ENCODE measurements at places on chromosomes 5 and 9. TPM values are rescaled to one million over a fixed set of nuclear protein-coding genes. Genes with fewer than 3 reads are reported as not detected.

- no peak for DNase-seq
These were observed 48.1 kb downstream of the EPB41L4B start for GRCh38 chr9:109272745-109273144.

- DNase-seq, result no peak
These were observed 21.1 kb downstream of the PSMB7 start for GRCh38 chr9:124394167-124394566.

DNA sequence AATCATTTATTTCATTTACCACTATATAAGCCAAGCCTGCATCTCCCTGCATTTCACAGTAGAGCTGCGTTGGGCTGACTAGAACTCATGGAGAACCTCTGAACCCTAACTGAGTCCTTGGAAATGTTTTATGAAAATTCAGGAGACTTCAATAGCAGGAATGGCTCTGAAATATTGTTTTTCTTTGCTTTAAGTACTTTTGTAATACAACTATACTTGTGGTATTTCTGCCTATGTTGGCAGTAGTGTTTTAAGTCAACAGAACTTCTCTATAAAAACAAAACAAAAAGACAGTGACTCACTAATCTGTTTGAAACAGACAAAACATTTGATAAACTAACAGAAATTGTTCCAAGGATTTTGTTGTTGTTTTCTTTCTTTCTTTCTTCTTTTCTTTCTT, 489.2 kb upstream of the MEF2C start:
- no peak for DNase-seq

DNA sequence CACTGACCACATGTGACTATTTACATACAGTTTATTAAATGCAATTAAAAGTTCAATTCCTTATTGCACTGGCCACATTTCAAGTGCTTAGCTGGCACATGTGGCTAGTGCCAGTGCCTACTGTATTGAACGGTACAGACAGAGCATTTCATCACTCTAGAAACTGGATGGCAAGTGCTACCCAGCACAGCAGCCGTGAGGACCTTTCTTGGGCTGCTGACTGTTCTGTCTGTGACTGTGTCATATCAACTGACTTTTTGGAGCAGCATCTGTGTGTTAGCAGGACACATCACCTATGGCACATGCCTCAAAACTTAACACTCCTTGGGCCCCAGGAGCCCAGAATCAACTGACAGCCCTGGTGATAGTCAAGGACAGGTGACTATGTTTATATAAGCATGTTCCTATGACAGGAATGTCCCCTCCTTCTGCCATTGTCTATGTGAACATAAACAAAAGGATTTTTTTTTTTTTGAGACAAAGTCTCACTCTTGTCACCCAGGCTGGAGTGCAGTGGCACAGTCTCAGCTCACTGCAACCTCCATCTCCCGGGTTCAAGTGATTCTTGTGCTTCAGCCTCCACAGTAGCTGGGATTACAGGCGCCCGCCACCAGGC, 8.9 kb downstream of the IRF1 start:
- DNase-seq, result no peak

GRCh38 chr9:5872511-5872910, 18.2 kb upstream of the MLANA start:
- no peak for DNase-seq

DNA sequence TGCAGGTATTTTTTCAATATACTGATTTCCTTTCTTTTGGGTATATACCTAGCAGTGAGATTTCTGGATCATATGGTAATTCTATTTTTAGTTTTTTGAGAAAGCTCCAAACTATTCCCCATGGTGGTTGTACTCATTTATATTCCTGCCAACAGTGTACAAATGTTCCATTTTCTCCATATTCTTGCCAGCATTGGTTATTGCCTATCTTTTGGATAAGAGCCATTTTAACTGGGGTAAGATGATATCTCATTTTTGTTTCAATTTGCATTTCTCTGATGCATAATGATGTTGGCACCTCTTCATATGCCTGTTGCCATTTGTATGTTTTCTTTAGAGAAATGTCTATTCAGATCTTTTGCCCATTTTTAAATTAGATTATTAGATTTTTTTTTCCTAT, 85.6 kb upstream of the FST start:
- no peak for DNase-seq

DNA sequence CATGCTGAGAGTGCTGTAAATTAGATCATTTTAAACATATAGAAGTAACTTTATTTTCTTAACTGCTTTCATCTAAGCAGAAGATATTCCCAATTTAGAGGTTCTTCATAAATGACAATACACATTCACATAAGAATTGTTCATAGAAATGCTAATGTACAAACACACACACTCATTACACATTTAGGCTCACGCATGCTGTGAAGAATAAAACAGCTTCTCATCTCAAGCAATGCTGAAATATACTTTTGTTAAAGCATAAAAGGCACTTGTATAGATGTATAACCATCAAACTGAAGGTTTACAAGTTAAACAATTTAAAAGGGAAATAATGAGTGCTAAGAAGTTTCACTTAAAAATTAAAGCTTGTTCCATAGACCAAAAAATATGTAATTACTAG, 18.1 kb upstream of the FTMT start:
- DNase-seq, result no peak

TAF11L12 gene
- total RNA-seq, result not detected

DNA sequence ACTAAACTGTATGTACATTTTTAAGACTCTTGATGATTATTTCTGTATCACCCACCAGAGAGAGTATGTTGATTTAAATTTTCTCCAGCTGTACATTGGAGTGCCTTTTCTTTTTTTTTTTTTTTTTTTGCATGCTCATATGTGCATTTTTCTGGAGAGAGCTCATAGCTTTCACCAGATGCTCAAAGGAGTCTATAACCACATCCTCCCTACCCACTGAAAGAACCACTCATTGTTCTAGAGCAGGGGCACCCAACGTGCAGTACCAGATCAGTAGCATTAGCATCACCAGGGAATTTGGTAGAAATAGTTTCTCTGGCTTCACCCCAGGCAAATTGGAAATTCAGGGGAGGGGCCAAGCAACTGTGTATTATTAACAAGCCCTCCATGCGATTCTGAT, 53.9 kb upstream of the TMEM171 start:
- peak; percentile 29 for DNase-seq

- DNase-seq, result no peak
These were observed 26.0 kb downstream of the ARRDC3 start for GRCh38 chr5:91357012-91357634.

GRCh38 chr5:159855476-159856191, 60.6 kb upstream of the ADRA1B start:
- DNase-seq, result no peak

DNA sequence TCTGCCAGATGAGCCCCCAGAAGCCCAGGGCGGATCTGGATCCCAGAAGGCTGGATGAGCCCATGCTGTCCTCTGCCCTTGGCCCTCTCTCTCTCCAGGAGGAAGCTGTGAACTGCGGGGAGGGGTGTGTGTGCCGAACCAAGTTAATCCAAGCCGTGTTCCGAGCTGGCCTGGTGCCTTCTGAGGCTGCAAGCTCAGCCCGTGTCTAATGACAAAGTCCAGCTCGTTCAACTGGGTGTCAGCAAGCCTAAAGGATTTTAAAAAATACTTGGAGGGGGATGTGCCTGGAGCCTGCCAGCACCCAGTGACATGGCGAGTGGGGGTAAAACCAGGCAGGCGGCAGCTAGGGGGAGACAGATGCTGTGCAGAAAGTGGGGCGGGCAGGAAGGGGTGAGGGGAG, 8.0 kb downstream of the STC2 start:
- no peak for DNase-seq

- DNase-seq, result no peak
These were observed 340.3 kb downstream of the CWC27 start for GRCh38 chr5:65108786-65109743.

ANGPTL2 gene
- 4.9 TPM for total RNA-seq

DNA sequence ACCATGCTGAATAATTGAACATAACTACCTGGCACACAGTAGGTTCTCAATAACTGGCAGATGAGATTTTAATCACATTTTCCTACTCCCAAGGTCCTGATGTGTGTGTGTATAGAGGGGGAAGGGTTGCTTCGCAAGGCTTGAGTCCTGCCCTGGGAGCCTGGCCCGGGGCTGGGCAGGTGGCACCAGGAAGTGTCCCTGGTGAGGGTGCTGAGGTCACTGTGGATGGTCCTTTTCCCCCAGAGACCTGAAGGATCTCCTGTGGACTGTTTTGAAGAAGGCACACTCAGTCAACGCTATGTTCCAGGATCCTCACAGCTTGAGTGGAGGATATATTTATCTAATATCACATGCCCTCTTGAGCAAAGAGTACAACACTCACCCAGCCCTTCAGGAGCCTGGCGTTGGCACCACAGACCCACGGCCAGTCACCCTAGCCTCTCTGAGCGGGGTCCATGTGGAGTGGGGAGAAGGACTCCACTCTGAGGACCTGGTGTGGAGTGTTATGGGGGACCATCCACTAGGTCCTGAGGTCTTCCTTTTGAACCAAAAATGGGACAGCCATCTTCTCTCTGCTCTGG, 177.8 kb downstream of the GABBR2 start:
- DNase-seq, result no peak

- DNase-seq, result no peak
These were observed 219.9 kb upstream of the NFIL3 start for GRCh38 chr9:91643481-91644077.

GRCh38 chr9:132136151-132136780, 25.6 kb upstream of the NTNG2 start:
- DNase-seq, result no peak

STPG3 gene
- not detected for total RNA-seq

DNA sequence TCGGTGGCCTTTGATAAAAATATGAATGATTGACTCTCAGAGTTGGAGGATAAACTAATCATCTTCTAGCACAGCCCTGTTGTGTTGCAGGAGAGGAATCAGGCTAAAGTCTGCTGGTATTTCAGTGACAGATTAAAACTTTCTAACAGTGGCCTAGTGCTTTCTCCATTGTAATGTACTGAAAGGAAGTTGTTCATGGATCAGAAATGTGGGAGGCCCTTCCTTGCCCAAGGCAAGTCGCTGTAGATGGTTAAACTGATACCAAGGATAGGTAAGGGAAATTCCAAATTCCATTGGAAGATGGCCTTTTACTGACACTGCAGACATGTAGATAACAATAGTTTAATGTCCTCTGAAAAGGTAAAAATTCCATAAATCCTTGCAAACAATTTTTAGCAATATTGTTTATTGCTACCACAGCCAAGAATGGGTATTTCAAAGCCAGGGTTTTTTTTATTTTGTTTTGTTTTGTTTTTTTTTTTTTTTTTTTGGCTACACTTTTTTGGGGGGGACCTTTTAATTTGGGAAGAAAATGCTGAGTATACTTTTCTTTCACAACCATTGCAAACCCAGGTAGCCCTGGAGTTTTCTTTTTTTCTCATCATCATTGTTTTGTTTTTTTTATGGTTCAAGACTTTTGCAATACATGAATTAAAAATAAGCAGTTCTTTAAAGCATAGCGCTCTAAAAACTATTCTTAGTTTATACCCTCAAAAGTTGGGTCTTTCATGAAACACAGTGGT, 35.5 kb downstream of the WDR36 start:
- DNase-seq, result no peak

WNT8A gene
- total RNA-seq, result not detected

CYLC2 gene
- not detected for total RNA-seq

DNA sequence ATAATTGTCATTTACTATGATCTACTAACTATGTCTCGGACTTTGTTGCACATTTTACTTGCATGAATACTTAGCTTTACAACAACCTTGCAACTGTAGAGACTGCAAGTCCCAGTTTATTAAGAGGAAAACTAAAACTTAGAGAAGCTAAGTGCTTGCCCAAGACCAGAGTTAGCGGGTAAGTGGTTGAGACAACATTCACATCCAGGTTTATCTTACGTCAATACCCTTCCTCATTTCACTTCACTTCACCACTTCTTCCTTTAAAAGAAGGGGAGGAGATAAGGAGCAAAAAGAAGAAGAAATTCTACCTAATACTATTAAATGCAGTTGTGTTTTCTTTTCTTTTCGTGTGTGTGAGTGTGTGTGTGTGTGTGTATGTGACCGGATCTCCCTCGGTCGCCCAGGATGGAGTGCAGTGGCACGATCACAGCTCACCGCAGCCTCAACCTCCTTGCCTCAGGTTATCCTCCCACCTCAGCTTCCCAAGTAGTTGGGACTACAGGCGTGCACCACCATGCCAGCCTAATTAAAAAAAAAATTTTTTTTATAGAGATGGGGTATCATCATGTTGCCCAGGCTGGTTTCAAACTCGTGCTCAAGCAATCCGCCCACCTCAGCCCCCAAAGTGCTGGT, 37.4 kb downstream of the MEGF9 start:
- DNase-seq, result no peak

Measured in kidney epithelial cell (primary cell).